ENCODE measurements at places on chromosomes 13 and 19.

- DNase-seq, result no peak
These were observed 1183.1 kb upstream of the PCDH20 start for GRCh38 chr13:62598708-62599107.

- DNase-seq, result no peak
These were observed 25.1 kb downstream of the DOT1L start for GRCh38 chr19:2188708-2189385.

DNA sequence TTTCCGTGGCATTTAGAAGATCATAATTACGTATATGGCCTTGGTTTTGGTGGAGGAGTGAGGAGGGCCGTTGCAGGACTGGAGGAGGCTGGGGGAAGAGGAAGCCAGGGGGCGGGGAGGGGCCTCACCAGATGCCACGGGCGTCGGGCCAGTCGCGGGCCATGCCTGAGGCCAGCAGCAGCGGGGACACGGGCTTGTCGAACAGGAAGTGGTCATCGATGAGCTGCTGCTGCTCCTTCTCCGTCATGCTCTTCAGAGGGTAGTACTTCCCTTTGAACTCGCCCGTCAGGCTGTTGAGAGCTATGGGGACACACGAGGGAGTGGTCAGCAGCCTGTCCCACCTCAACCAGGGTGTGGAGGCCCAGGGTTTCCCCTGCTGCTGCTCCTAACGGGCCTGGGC lies 11.1 kb downstream of the CKM start:
- no peak for DNase-seq

DNA sequence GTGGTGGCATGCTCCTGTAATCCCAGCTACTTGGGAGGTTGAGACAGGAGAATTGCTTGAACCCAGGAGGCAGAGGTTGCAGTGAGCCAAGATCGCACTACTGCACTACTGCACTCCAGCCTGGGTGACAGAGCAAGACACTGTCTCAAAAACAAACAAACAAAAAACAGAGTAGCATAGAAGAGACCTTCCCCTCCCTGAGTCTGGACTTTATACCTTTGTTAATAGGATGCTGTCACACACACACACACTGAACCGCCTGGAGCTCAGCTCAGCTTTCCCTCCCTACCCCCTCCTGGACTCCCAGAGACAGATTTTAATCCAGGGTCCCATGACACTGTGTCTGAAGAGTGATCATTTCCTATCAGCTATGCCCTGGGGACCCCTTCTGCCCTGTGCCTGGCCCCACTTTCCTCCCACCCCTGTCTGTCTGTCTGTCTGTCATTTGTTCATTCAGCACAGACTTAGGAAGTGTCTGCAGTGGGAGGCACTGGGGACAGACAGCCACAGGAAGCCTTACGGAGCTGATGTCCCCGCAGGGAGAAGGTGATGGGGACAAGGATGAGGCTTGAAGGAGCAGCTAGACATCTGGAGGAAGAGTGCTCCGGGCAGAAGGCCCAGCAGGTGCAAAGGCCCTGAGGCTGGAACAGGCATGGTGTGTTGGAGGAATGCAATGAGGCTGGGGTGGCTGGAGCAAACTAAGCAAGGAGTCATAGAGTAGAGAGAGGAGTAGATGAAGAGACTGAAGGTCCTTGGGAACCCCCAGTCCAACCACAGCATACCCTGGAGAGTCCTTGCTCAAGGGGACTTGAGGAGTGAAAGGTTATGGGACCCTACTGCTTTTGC lies 4.9 kb downstream of the CERS4 start:
- DNase-seq, result no peak

DNA sequence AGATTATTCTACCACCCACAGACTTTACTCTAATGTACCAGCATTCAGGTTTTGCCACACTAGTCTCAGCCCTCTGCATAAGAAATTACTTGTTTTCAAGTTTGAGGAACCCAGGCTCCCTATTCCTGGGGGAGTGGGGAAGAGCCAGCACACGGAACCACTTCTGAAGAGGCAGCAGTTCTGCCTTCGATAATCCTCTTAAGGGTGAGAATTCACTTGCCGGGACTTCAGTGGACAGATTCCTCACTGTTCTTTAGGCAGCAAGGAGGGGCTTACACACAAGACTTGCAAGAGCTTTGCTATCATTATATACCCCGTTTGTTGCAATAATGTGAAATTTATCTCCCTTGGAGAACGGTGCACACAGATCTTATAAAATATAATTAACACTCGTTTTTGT lies 133.1 kb downstream of the ABCC4 start:
- DNase-seq, result no peak

DNA sequence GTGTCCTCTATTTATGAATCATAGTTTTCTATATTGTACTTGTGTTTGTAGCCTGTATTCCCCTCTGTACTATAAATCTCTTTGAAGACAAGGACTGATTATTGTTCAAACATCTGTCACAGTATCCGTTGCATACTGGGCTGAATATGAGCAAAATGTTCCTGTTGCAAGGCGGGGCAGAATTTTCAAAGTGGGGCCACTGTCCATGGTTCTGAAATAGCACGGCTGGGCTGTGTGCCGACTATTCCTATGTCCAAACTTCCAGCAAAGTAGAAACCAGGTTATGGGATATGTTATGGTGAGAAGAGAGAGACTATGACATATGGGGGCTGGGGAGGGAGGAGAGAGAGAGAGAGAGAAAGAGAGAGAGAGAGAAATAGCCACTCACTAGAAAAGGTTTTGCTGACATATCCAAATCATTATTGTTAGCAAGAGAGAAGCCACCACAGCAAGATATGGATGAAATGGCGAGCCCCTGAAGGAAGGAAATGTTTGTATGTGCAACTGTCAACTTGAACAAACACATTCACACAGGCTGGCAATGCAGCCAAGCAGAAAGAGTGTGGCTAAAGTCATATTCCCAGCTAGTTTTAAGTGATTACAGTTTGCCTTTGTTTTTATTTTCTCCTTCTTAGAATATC lies 107.0 kb upstream of the GPR12 start:
- no peak for DNase-seq

DNA sequence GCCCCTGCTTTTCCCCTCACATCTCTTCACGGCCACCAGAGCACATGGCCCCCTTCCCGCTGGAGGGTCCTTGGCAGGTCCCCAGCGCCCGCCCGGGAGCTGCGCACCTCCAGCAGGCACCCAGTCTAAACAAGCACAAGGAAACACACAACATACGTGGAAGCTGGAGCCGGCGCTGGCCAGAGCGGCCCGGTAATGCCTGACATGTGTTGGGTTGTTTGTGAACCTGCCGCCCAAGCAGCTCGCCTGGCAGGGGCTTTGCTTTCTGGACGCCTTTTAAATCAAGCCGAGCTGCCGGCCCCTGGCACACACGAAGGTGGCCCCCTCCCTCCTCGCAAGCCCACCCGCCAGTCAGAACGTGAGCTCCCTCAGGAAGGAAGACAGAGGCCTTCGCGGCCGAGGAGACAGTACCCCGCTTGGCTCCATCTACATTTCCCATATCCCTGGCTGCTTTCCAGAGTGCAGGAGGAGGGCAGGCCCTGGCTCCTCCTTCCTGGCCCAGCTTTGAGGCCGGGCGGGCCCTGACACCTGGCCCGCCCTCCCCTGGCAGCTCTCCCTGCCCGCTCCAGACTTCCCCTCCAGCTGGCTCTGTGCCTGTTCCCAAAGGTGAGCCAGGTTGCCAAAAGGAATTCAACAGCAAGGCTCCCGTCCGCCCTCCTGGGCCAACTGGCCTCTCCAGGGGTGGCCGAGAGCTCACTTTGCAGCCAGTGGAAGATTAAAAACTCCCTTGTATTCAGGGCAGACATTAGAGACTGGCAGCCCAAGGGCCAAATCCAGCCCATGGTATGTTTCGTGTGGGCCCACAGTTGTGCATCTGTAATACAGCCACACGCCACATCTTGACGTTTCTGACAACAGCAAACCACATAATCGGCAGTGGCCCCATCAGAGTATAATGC lies 28.7 kb downstream of the COMP start:
- no peak for DNase-seq

- no peak for DNase-seq
These were observed 16.3 kb downstream of the ELAVL1 start for GRCh38 chr19:7989071-7989575.

DNA sequence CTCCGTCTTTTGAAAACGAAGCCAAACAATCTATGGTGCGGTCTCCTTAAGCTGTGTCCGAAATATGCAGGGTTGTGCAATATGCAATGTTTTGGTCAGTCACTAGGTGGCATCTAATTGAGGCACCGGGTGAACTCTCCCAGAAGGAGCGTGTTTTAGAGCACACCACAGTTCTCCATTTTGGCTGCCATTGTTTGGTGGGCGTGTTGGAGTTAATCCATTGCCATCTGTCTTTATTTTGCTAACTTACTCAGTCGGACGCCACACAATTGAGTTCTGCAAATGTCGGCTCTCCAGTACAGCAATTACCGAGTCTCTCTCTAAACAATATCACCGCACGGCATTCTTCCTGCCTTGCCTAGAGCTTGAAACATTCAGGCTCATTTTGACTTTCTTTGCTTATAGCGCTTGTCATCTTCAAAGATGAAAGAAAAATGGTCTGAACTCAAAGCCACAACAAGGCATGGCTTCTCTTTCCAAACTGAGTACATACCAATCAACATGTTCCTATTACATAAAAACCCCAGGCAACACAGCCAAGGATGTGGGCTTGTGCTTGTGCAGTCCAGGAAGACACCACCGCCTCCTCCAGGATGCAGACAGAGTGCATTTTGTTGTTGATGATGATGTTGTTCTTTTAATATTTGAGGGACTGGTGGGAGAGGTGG lies 182.0 kb upstream of the SERP2 start:
- DNase-seq, result peak; percentile 24

DNA sequence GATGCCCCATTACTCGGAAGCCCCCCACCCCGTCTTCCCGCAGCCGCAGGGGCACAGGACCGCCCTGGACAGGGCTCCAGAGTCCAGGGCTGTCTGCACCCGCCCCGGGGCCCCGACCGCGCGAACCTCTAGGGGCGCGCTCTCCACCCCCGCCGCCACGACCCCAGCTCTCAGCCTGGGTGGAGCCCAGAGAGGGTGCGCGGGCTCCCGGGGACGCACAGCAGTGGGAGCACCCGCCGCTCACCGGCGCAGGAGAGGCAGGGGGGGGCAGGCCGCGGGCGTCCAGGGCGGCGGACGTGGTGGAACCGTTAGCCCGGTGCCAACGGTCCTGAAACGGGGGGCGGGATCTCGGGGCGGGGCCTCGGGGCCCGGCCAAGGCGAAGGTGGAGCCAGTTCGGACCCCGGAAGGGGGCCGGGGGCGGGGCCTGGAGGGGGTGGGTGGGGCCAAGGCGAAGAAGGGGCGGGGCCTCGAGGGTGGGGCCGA lies at the start of gene ATP8B3:
Gene ATP8B3, minus strand, starts transcription at position 335 of the 484 bp plus-strand sequence. CDS start 540 bp downstream, outside the sequence.
- DNase-seq, result no peak

- DNase-seq, result no peak
These were observed 881.8 kb downstream of the SLITRK5 start for GRCh38 chr13:88552966-88553365.

- no peak for DNase-seq
These were observed 78.4 kb upstream of the XPO4 start for GRCh38 chr13:20980899-20981298.

GRCh38 chr13:98284679-98285078 lies 107.6 kb upstream of the RNF113B start:
- no peak for DNase-seq

GRCh38 chr13:41596190-41596589 lies 138.8 kb downstream of the RGCC start:
- no peak for DNase-seq

GRCh38 chr19:3642987-3643673 lies 16.5 kb upstream of the CACTIN start:
- no peak for DNase-seq

DNA sequence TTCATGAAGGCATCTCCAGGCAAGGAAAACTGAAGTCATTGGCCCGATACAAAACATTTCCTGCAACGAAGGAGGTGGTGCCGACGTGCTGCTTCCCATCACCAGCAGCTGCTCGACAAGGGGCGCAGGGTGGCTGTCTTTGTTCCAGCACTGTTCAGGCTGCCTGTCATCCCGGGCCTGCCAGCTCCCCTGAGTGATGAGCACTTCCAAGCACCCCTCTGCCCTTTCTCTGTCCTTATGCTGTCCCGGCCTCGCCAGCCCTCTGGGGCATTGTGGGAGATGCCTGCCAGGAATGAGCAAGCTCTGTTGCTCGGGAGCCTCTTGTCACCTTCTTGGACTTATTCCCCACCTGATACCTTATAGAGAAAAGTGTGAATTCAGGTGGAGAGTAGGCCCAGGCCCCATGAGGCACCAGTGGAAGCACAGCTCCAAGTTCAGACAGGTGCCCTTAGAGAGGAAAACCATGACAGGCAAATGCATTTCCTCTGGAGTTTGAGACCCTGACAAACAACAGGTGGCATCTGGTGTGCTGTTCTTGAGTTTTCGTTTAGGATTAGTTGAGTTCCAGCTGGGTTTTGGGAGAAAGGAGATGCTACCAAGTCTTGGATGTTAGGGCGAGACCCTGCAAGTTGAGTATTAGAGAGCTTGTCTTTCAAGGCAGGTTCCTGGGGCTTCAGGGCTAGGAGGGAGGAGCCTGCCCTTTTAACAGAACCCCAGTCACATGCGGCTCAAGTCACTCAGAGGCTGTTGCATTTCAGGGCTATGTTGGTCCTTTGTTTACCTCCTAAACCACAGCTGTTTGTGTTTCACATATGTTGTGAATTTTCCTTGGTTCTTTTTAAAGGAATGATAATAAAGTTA lies 21.4 kb downstream of the BBC3 start:
- DNase-seq, result no peak
